Caco-2 (cell line): ENCODE measurements at places on chromosomes 11 and 22.

DNA sequence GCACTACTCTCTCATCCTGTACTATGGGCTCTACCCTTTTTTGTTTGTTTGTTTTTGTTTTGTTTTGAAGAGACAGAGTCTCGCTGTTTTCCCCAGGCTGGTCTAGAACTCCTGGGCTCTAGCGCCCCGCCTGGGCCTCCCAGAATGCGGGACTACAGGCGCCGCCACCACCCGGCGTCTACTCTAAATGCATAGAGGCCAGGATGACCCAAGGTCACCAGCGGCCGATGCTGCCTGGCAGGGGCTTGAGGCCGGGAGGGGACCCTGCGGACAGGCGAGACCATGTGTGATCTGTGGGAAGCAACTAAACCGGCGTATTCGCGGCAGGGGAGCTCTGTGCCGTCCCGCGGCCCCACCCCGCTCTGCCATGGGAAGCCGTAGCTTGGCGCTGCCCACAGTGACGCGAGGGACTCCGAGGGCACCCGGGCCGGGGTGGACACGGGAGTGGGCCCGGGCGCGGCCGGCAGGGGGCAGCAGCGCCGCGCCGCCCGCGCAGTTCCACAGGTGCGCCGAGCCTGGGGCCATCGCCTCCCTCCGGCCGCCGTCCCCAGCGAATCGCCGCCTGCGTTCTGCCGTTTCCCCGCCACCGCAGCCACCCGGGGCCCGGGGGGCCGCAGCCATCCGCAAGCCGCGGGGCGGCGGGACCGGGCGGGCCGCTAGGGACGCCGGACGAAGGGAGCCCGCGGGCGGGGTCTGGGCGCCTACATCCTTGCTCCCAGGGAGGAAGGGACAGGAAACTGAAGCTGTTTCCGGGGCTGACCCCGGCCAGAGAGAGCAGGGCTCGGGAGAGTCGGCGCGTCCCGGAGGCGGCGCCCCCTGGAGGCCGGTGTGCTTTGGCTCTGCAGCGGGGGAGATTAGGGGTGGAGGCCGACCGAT, 12.3 kb upstream of the HDHD5 start:
- peak; percentile 94 for DNase-seq

DNA sequence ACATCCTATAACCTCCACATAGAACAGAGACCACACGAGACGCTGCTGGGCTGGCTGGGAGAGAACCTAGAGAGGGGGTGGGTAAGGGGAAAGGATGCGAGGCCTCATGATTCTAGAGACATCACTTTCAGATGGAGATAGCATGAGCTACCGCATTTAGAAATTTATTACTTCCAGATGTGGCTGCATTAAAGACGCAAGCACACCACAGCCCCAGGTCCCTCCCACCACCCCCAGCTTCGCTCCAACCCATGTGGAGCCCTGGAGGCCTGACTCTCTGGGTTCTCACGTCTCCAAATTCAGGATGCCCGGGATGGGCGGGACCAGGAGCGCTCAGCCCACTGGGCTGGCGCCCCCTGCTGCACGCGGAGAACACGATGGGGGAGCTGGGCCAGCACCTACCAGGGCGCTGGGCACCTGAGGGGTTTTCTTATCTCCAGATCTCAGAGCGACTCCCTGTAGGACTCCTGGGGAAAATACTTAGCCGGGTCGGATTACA, 13.6 kb downstream of the MRPL21 start:
- peak; percentile 59 for DNase-seq

GRCh38 chr11:95074792-95075563, 8.3 kb downstream of the SRSF8 start:
- DNase-seq, result no peak

DNA sequence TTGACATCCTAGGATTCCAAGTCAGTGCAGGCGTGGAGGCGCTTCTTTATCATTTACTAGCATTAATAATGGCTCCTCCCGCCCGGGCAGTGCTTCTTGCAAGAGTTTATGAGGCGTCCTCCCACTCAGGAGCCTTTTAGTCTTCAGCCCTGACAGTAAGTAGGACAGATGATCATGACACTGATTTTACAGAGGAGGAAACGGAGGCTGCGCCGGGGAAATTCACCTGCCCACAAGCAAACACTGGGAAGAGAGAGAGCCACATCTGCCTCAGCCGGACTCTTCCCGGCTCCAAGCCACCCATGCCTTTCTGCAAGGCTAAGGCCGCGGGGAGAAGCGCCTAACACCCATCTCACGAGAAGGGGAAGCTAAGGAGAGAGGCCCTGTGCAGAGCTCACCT, 35.9 kb downstream of the KIAA0930 start:
- DNase-seq, result no peak

GRCh38 chr22:40434106-40434505, 63.7 kb downstream of the SGSM3 start:
- no peak for DNase-seq

GRCh38 chr11:94705891-94706615, 62.1 kb upstream of the AMOTL1 start:
- no peak for DNase-seq

DNA sequence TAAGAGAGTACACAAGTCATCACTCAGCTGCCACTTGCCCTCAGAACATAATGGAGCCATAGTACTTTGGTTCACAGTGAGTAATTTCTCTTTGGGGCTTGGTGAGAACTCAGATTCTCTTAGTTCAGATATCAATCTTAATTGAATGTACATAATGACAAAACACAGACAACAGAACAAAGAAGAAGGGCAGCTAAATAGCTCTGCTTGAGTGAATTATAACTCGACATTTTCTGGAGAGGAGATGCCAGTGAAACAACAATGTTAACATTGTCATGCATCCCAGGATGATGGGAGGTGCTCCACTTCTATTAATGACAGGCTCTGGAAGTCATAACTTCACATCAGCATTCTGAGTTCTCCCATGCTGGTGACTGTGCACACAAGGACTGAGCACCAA, 508.1 kb downstream of the TMEM135 start:
- DNase-seq, result no peak

GRCh38 chr11:36426226-36426848, 83.7 kb downstream of the TRAF6 start:
- DNase-seq, result no peak

DNA sequence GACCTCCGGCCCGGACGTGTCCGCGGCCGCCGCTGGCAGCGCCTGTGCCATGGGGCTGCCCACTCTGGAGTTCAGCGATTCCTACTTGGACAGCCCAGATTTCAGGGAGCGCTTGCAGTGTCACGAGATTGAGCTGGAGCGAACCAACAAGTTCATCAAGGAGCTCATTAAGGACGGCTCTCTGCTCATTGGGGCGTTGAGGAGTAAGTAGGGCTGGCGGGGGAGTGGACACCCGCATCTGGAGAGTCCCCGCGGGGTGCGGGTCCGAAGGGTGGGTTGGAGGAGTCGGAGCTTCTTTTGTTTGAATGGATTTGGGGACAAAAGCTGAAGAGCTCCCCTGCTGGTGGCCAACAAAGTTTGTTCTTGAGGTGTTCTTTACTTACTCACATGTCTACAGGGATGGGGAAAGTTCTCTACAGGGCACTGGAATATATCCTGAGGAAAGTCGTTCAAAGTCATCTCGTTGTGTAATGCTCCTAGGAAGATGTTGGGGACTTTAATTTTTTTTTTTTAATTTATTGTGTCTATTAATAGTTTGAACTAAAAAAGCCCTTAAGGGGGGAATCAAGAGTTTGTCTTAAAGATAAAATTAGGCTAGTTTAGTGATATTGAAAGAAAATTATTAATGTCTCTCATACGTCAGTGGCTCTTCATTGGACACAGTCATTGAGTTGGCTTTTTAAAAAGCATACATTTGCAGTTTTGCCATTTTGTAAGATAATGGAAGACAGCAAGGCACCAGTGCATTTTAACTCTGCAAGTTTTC, 725 bp downstream of the ARHGAP42 start:
- peak; percentile 78 for DNase-seq

- no peak for DNase-seq
These were observed 3.3 kb downstream of the DDT start for GRCh38 chr22:23970816-23971486.

- no peak for DNase-seq
These were observed 68.5 kb upstream of the ARFGAP3 start for GRCh38 chr22:42925598-42925997.

DNA sequence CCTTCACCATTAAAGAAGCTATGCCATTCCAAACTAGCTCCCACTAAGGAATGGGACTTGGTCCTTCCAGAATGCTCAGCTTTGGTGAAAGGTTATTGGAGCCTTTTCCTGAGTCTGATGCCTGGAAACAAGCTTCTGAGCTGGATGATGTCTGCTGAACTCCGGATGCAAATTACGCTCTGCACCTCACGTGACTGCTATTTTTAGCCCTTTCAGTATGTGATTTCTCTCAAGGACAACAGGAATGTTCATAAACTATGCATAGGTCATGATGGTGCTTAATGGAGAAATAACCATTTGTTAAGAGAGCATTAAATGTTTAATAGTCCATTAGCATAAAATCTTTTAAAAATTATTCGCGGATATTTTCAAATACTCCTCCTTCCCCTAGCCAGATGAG, 631.4 kb upstream of the KIRREL3 start:
- no peak for DNase-seq

DNA sequence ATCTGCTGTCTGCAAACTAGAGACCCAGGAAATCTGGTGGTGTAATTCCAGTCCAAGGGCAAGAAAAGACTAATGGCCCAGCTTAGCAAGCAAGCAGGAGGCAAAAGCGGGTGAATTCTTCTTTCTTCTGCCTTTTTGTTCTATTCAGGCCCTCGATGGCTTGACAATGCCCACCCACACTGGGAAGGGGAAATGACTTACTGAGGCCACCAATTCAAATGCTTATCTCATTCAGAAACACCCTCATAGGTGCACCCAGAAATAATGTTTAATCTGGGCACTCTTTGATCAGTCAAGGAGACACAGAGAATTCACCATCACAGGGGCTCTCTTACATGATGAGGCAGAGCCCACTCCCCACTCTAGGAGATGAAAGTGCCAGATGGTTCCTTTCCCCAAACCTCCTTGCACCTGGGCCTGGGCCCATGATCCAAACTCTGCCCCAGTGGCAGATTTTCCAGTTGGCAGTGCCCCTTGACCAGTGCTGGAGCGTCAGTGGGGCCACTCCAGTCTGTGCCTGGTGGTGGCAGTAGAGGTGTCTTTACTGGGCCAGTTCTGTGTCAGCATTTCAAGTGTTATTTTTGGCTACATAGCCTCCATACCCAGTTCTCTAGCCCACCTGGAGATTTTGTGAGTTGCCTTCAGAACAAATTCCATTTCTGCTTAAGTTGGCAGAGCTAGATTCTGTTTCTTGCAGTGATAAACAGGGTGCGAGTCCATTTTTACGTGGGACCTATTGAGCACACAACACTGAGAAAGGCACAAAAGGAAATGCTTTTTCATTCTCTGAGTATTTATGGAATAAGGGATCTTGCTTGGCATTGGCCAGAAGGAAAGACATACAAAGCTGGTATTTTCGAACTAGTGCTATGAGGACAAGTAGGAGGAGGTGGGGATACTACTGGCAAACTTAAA, 7.5 kb downstream of the ELMOD1 start:
- peak; percentile 46 for DNase-seq

DNA sequence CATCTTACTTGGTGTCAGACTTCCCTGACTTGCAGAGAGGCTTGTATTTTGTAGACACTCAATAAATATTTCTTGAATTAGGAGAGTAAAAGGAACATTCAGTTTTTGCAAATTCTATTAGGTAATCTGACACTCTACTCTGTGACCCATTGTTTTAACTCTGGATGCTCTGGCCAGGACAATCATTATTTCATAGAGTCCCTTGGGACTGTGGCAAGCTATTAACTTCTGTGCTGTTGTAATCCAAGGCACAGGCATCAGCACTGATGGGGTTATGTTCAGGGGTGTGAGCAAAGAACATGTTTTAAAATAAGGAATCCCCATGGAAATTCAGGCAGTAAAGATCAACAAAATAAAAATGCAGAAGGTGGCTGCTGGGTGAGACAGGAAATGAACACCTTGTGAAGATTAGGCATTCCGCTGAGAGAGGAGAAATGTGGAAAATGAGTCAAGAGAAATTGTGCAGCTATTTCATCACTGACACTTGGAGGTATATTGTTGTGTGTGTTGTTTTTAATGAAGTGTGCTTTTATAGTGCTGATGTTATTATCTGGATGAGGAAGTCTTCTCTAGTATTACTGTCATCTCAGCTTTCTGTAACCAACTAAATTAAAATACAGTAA, 175.2 kb downstream of the WNT11 start:
- DNase-seq, result no peak

DNA sequence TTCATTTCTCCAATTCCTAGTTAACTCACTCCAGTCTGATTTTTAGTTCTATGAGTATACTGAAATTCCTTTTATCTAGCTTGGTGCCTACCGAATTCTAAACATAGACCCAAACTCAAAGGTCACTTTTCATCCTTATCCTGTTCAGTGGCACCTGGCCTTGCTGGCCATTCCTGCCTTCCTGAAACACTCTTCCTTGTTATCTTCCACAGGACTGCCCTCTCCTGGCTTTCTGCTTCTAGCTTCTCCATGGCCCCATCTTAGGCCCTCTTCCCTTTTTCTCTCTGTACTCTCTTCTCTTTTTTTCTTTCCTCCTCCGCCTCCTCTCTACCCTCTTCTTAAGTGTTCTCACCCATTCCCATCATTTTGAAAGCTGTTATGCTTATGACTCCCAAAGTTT, 87.3 kb downstream of the WNT11 start:
- DNase-seq, result peak; percentile 35

- DNase-seq, result no peak
These were observed 19.1 kb downstream of the CABIN1 start for GRCh38 chr22:24030186-24030702.

DNA sequence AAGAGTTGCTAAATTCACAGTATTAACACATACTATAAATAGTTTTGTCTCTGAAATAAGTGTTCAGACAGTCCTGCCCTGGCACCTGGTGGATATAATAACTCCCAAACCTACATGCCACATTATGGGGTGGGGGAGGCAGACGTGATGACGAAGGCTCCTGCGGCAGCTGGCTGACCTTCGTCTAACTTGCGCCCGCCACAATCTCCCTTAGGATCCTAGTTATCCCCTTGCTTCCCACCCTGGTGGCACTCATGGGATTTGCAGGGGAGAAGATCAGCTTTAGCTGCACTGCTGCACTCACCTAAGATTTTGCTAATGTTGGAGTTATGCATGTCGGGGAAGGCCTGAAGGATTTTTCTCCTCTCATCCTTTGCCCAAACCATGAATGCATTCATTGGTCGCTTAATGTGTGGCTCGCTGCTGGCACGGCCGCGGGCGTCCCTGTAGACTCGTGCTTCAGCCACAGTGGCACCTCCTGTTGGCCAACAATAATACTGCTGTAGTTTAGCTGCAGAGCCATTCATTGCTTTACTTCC, 367.6 kb downstream of the SOX6 start:
- no peak for DNase-seq

- no peak for DNase-seq
These were observed 7.1 kb downstream of the HRAS start for GRCh38 chr11:528166-528814.

GRCh38 chr11:1126491-1126926, 31.2 kb upstream of the MUC5AC start:
- no peak for DNase-seq

GRCh38 chr11:96397863-96398262, 8.1 kb downstream of the JRKL start:
- DNase-seq, result no peak

- DNase-seq, result peak; percentile 54
These were observed 11.0 kb upstream of the NECTIN1 start for GRCh38 chr11:119739975-119740374.
